ENCODE measurements at places on chromosomes 3 and 15. TPM values are rescaled to one million over a fixed set of nuclear protein-coding genes. Genes with fewer than 3 reads are reported as not detected.

GRCh38 chr3:127678611-127679533, 6.1 kb downstream of the ABTB1 start:
- no peak overlapping the region for H3K27ac ChIP-seq
- peaks cover under 1% of the 10 kb centered on the region for H3K27me3 ChIP-seq
- no peak overlapping the region for H3K4me3 ChIP-seq
- DNase-seq: no peak

- no peak overlapping the region for H3K4me3 ChIP-seq
- H3K36me3 ChIP-seq: peaks cover 7% of the 10 kb centered on the region
- H3K4me1 ChIP-seq: peaks cover 51% of the 10 kb centered on the region
- peaks cover 37% of the 10 kb centered on the region for H3K27me3 ChIP-seq
- no peak for DNase-seq
Measured at GRCh38 chr3:39216176-39216790, 23.9 kb upstream of the XIRP1 start.

- H3K27me3 ChIP-seq: peaks cover 6% of the 10 kb centered on the region
- H3K36me3 ChIP-seq: no peaks in the 10 kb centered on the region
- DNase-seq: no peak
- no peak overlapping the region for H3K27ac ChIP-seq
- H3K4me1 ChIP-seq: no peaks in the 10 kb centered on the region
Measured at GRCh38 chr3:115469649-115470048, 153.7 kb upstream of the GAP43 start.

GRCh38 chr3:39108200-39108710, 775 bp downstream of the TTC21A start:
- peak overlapping the region; percentile 83 for H3K4me3 ChIP-seq
- peak overlapping the region; percentile 91 for H3K27ac ChIP-seq
- DNase-seq: peak; percentile 62
- peaks cover 46% of the 10 kb centered on the region for H3K4me1 ChIP-seq
- H3K36me3 ChIP-seq: peaks cover 11% of the 10 kb centered on the region

PLAAT1 gene
- not detected for total RNA-seq

VGLL3 gene
- total RNA-seq: not detected

DNA sequence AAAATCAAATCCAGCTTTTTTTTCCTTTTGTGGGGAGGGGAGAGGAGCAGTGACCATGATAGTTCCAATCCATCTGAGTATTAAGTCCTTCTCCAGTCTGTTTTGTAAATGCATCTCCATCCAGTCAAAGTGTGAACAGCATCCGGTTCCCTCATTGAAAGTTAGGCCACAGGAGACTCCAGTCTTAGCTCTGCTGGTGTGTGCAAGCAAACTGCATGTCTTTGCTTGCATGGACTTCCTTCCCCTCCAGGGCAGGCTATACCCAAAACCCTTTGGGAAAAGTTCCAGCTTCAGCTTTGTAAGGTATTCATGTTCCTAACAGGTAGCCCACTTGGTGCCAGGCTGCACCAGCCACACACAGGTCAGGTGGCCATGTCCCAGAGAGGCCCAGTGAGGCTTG, 3.1 kb upstream of the MAN2C1 start:
- H3K27ac ChIP-seq: no peak overlapping the region
- DNase-seq: peak; percentile 9
- no peak overlapping the region for H3K4me3 ChIP-seq
- peaks cover 66% of the 10 kb centered on the region for H3K36me3 ChIP-seq

- peaks cover 12% of the 10 kb centered on the region for H3K4me1 ChIP-seq
- no peaks in the 10 kb centered on the region for H3K36me3 ChIP-seq
- no peaks in the 10 kb centered on the region for H3K27me3 ChIP-seq
- DNase-seq: no peak
Measured at GRCh38 chr3:172616031-172616461, 92.8 kb upstream of the TNFSF10 start.

- H3K4me3 ChIP-seq: no peak overlapping the region
- DNase-seq: no peak
- H3K4me1 ChIP-seq: no peaks in the 10 kb centered on the region
- no peaks in the 10 kb centered on the region for H3K36me3 ChIP-seq
Measured at GRCh38 chr15:82030176-82030575, 15.6 kb downstream of the MEX3B start.

GRCh38 chr15:85625856-85626255, 168.9 kb downstream of the KLHL25 start:
- peak overlapping the region; percentile 90 for H3K27ac ChIP-seq
- no peaks in the 10 kb centered on the region for H3K27me3 ChIP-seq
- peaks cover 74% of the 10 kb centered on the region for H3K4me1 ChIP-seq
- peaks cover 48% of the 10 kb centered on the region for H3K36me3 ChIP-seq

DNA sequence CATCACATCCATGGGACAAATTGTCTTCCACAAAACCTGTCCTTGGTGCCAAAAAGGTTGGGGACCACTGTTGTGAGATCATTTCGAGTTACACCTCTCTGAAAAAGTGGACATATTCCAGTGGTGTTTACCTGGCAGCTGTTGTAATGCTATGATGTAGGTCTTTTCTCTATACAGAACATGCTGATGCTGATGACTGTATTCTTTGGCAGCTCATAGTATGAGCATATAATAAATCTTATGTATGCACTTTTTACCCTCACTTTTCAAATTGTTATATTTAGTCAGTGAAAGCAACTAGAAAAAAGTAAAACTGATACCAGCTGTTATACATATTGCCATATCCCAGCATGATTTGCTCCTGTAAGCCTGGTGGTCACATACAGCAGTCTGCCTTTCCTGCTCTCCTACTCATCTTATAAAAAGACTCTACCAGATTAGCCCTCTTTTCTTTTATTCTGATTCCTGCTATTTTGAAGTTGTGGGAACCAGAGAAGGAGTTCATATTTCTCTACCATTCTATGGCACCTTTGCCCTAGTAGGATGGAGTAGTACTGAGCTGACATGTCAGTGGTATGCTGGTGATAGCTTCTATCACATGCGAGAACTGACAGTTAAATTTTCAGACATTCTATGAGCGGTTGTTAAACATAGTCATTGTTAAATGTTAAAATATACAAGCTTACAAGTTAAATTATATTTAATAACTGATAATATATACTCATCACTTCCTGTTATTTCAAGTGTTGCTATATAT, 128.7 kb downstream of the FNDC3B start:
- H3K27me3 ChIP-seq: no peaks in the 10 kb centered on the region
- H3K4me1 ChIP-seq: peaks cover 6% of the 10 kb centered on the region
- DNase-seq: no peak
- H3K4me3 ChIP-seq: no peak overlapping the region
- H3K36me3 ChIP-seq: no peaks in the 10 kb centered on the region

- no peak overlapping the region for H3K27ac ChIP-seq
- no peaks in the 10 kb centered on the region for H3K27me3 ChIP-seq
- H3K4me3 ChIP-seq: no peak overlapping the region
Measured at GRCh38 chr3:80559701-80560100, 791.9 kb upstream of the ROBO1 start.

STRC gene
- 0.45 TPM for total RNA-seq

- no peak for DNase-seq
- H3K27ac ChIP-seq: no peak overlapping the region
- no peak overlapping the region for H3K4me3 ChIP-seq
- no peaks in the 10 kb centered on the region for H3K36me3 ChIP-seq
- H3K4me1 ChIP-seq: peaks cover 38% of the 10 kb centered on the region
Measured at GRCh38 chr3:172148241-172148640, 108.9 kb downstream of the FNDC3B start.

DNA sequence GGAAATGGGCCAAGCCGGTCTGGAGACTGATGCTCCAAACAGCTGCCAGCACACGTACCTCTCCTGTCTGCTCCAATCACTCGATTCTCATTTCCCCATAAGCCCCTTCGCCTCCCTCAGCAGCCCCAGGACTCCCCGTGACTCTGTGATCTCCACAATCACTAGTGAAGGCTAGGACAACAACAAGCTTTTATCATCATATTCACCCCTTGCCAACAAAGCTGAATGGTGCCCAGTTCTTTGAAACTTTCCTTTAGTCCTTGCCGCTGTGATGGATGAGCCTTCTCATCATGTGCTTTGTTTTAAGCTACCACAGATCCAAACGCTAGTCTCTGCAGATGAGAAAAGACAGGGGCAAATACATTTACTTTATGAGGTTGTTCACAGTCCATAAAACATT, 242.0 kb downstream of the SV2B start:
- no peaks in the 10 kb centered on the region for H3K36me3 ChIP-seq
- no peak for DNase-seq
- H3K4me1 ChIP-seq: no peaks in the 10 kb centered on the region
- H3K27me3 ChIP-seq: peaks cover 5% of the 10 kb centered on the region
- H3K4me3 ChIP-seq: no peak overlapping the region
- no peak overlapping the region for H3K27ac ChIP-seq

CHRNA7 gene
- not detected for total RNA-seq

DNA sequence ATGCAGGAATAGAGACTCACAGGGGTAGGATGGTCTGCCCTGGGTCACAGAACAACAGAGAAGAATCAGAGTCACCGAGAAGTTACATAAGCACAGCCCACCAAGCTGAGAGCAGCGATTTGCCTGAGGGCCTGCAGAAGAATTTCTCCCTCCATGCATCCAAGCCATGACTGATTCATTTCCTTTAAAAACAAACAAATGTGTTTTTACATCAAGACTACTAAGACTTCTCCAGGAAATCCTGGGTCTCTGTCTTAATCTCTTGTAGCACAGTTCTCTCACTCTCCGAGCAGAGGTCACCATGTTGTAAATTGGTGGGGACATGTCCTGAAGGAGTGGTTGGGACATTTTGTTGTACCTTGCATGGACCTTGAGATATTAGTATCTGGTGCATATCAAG, 159.8 kb downstream of the THSD4 start:
- no peak overlapping the region for H3K27ac ChIP-seq
- H3K4me3 ChIP-seq: no peak overlapping the region
- H3K36me3 ChIP-seq: no peaks in the 10 kb centered on the region
- no peak for DNase-seq

KCNAB1 gene
- total RNA-seq: not detected

TMEM108 gene
- not detected for total RNA-seq

DNA sequence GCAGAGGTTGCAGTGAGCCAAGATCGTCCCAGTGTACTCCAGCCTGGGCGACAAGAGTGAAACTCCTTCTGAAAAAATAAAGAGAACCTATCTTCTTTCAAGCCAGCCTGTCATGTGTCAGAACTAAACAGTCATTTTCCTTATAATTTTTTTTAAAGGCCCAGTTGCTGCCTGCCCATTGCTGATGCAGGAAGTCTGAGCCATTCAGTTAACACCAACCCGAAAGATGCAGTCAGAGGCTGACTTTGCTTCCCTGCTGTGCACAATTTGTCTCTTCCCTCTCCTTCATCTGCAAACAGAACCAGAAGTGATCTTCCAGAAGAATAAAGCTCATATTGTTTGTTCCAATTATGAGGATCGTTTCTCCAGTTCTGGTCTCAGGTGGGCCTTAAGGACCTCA, 220.6 kb downstream of the SLCO3A1 start:
- H3K36me3 ChIP-seq: no peaks in the 10 kb centered on the region
- no peak overlapping the region for H3K4me3 ChIP-seq
- peaks cover 58% of the 10 kb centered on the region for H3K4me1 ChIP-seq
- no peak for DNase-seq
- H3K27me3 ChIP-seq: no peaks in the 10 kb centered on the region
- no peak overlapping the region for H3K27ac ChIP-seq

DNA sequence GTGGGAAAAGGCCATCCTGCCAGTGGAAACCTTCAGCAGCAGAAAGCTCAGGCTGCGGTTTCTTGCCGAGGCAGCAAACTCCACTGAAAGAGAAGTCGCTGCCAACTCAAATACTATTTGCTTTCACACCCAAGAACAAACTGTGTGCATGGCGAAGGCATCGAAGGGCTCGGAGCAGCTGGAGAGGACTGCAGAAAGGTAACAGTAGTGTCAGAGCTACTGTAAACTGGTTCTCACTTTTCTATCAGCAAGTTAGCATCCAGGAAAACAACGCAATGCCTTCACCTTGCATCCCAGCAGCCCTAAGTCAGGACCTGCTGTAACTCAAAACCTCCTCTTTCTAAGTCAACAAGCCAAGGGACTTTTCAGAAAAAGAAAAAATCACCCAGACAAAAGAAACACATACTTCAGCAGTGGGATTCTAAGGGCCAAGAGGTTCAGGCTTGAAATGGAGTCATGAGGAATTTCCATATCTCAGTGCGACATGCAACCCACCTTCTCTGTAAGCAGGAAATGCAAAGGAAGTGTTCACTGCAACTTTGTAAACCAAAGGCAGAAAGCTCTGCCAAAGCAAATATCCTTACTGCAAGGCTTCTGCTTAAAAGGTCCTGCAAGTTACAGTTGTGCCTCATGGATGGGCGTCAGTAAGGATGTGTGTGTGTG, 193.5 kb downstream of the FOXP1 start:
- peak overlapping the region; percentile 42 for H3K27ac ChIP-seq
- H3K36me3 ChIP-seq: no peaks in the 10 kb centered on the region
- H3K4me3 ChIP-seq: peak overlapping the region; percentile 29
- DNase-seq: peak; percentile 18

SCN11A gene
- not detected for total RNA-seq

Measured in activated CD4-positive, alpha-beta memory T cell treated with anti-CD3 and anti-CD28 coated beads, Interleukin-2, amount 10 ng/mL, durations not matched to agents 7 days and 5 days (primary cell).